CD4-positive, alpha-beta T cell treated with Interleukin-10 for 1 hour (primary cell): ENCODE measurements at places on chromosomes 1 and 21.

DNA sequence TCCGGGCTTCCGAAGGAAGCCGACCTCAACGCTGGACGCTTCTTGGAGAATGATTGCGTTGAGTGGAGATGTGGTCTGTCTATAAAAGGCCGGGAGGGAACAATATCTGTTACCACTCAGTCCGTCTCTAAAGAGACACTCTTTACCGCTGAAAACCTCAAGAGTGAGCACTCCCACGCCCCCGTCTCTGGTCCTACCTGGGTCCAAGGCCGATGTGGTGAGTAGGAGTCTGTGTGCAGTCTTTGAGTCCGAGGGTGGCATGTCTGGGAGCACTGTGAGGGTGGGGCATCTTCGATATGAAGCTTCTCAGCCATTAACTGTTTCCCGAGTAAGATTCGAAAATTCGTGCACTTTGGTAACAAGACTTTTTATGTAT, 576 bp downstream of the ZFP69 start:
- DNase-seq, result peak; percentile 6

DNA sequence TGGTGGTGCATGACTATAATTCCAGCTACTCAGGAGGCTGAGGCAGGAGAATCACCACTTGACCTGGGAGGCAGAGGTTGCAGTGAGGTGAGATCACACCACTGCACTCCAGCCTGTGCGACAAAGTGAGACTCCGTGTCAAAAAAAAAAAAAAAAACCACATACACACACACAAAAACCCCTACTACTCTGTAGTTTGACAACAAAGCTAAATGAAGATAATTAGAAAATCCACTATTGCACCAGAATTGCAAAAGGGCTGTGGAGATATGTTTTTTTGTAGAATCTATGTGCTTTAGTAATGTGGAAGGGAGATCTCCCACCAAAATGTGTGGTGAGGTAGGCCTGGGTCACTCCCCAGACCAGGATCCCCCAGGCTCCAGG, 32.2 kb upstream of the KHDRBS1 start:
- peak; percentile 23 for DNase-seq

- no peak for DNase-seq
These were observed 159.3 kb downstream of the TSEN15 start for GRCh38 chr1:184210862-184211261.

DNA sequence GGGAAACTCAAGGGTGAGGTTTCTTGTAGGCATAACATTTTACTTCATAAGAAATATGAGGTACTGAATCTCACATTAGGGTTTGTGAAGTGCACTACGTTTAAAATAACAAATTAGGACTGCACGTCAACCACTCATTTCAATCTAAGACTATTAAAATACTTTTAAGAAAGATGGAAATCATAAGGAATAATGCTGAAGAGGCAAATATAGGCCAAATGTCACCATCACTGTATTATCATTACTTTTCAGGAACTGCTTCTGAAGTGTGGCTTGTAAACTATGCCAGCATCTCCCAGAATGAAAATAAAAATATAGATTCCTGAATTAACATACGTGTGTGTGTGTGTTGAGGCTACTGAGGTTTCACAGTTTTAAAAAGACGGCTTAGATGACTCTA, 56.8 kb downstream of the INTS7 start:
- no peak for DNase-seq

DNA sequence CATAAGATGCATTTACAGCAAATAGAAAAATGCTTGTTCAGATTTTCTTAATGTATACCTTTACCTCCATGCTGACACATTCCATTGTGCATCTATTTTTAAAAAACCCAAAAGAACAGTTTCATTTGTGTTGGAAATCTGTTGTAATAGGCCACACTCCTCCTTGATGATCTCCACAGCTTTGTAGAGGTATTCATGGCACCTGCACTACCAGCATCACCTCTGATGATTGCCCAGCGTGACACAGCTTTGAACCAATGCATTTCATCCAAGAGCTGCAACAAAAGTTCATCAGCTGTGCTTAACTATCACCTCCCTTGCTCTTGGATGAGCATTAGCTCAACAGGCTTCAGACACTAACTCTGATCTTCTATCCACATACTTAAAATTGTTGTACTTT, 8.2 kb downstream of the DYNLT5 start:
- DNase-seq, result no peak

DNA sequence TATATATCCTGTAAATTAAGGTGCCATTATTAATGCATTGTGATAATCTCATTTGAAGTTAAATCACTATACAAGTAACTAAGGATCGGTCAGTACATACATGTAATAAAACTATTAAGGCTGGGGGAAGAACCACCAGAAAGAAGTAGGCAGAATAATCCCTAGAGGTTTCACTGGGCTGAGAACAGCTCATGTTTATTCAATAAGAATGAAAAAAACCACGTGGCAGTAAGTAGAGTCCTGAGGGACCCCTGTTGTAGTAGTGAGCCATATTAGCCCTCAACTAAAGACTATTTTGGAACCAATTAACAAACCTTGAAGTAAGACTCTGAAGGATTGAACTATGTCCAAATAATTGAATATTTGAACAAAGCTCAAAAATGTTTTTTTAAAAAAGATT, 46.9 kb upstream of the ADAM30 start:
- no peak for DNase-seq

DNA sequence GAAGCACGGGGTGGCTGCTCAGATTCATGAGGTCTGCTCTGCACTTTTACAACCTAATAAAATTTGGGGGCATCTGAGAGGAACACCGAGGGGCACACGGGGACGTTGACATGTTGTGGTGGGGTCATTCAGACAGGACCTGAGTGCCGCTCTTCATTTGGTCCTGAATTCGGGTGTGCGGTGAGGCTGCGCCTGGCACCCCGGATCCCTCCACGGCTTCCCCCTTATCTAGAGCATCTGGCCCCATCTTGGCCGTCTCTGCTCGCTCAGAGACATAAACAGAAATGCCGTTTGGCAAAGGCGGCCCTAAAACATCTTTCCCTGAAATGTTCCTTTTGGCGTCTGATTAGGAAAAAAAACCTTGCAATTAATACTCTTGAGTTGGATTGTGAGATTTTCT, 157.2 kb downstream of the PRDM16 start:
- no peak for DNase-seq

GRCh38 chr1:201381130-201381529, 3.6 kb upstream of the TNNT2 start:
- DNase-seq, result no peak

GRCh38 chr1:8423269-8423691, 105.4 kb downstream of the SLC45A1 start:
- DNase-seq, result peak; percentile 35

DNA sequence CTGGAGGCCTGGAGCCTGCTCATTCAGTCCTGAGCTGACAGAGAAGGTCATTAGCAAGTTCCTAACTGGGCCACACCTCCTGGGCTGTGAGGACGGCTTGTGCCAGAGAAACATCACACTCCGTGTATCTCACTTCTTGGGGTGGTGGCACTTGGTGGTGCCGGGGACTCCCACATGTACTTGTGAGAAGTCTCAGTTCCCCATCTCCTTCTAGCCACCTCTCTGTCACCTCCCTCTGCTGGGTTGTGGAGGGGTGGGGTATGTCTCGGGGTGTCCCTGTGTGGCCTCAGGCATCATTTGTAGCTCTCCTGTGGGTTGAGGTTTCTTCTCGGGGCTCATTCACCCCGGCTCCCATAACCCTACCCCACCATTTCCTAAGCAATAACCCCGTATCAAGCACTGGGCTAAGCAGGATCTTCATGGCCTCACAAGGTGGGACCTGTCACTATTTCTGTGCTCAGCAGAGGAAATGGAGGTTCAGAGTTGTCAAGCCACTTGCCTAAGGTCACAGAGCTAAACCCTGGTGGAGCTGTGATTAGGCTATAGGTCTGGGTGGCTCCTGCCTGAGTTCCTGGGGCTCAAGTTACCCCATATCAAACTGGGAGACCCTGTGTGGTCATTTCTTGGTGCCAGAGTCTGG, 62.5 kb downstream of the UBIAD1 start:
- peak; percentile 40 for DNase-seq

- no peak for DNase-seq
These were observed 25.6 kb downstream of the GPA33 start for GRCh38 chr1:167064621-167065020.

GRCh38 chr1:210523830-210524229, 195.1 kb downstream of the HHAT start:
- DNase-seq, result no peak

- DNase-seq, result no peak
These were observed 359.3 kb upstream of the RUNX1 start for GRCh38 chr21:35408401-35408800.

GRCh38 chr1:31755850-31756492, 8.2 kb downstream of the ADGRB2 start:
- DNase-seq, result no peak

DNA sequence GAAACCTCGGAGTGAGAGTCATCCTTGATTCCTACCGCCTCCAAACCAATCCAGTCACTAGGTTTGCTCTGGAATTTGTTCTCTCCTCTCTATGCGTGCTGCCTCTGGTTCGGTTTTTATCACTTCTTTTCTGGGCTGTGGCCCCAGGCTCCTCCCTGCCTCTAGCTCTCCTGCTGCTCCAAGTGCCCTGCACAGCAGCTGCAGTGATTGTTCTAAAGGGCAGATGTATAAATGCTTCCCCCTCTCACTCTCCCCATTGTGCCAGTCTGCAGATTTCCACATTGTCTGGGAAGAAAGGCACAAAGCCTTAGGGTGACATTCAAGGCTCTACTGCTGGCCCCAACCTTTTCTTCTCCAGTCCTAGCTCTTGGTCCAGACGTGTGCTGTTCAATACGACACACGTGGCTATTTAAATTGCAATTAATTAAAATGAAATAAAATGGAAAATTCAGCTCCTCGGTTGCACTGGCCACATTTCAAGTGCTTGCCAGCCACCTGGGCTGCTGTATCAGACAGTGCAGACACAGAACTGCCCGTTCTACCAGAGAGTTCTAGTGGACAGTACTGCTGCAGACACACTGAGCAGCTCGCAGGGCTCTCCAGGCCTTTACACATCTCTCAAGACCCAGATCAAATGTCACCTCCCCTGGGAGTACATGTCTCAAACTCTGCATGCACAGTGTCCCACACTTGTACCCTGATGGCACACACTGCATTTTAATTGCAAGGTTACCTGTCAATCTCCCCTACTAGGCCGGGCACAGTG, 12.4 kb downstream of the TRIM62 start:
- no peak for DNase-seq

DNA sequence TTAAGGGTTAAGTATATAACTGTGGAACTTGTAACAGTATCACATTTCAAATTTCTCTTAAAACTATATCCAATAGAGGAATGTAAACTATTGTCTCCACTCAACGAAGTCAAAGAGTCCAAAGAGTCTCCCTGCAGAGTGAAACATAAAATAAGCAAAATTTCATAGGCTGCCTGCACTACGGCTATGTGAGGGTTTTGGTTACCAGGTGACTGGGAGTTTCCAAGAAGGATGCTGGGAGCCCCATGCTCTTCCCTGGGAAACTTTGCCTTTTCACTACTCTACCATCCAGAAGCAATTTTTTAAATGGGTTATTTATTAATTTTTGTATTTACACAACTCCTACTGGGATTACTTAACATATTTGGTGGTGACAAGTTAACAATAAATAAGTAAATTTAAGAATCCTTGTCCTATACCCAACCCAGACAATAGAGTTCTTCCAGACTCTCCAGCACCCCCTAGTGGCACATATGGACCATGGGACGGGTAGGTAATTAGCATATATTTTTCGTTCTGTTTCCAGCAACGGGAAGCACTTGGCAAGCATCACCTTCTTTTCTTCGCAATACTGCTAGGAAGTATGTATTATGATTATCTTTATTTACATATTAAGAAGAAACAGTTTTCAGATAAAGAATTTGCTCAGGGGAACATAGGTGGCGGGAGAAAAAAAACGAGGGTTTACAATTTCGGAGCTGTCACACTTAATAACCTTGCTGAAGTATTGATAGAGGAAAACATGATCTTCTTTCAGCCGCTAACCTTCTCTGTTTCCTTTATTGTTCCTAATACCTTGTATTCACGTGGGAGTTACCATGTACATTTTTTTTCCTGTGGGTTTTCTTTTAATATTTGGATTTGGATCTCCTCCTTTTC, 3.5 kb downstream of the FMO2 start:
- DNase-seq, result peak; percentile 40

DNA sequence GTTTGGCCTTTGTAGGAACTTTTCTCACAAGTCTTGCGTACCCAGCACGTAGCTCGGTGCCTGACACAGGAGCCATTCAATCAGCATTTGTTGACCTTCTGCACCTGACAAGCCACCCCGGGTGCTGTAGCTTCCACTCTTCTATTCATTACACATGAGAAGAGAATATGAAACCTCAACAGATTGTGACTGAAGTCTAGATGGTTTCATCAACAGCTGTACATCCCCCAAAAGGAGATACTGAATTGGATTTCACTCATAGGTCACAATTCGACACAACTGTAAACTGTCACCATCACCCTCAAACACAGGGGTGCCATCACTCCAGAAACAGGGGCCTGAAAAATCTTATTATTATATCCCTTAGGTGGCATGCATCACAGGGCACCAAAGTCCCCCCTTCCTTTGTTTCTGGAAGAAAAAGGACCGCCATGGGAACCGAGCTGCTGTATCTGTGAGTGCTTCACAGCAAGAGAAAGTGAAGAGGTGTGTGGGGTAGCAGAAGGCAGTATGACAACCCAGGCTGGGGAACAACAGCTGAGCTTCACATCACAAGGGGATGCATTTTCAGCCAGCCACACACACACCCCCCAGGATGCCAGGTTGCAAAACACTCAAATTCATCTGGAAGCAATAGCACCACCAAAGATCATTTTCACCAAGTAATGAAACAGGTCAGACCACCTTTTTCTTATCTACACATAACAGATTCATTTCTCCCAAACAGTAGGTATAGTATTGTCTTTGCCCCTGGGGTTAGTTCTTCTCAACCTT, 225.7 kb downstream of the TOMM20 start:
- DNase-seq, result no peak

DNA sequence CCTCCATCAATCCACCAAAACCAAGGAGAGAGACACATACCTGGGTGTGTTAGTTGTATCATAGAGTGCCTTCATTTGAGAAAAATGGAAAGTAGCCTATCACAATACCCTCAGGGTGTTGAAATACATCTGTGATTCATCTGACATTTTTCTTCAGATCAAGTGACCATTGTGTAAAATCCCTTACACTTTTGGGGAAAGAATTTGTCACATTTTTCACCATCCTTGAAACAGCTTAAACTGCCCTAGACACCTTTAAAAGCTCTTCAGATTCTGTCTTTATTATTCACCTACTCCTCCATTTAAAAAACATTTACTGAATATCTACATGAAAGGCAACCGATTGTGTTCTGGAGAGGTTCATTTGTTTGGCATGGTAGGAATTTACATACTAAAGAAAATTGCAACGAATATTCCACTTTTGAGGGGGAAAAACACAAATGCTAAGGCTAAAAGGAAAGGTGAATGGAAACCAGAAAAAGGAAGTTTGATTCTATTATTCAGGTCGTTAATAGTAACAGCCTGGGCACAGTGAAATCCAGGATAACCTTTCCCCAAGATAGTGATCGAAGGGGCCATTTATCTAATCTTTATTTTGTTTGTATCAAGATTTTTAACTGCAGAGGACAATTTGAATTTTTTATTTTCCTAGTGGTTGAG, 70.4 kb upstream of the SAMSN1 start:
- DNase-seq, result no peak

GRCh38 chr1:241950390-241950789, 7.2 kb upstream of the BECN2 start:
- DNase-seq, result no peak

GRCh38 chr1:205339197-205339702, 17.5 kb downstream of the KLHDC8A start:
- DNase-seq, result no peak
